SW 1271 (cell line): ENCODE measurements at places on chromosomes 3 and 15.

- no peak for DNase-seq
Measured at GRCh38 chr3:129013491-129013891, 12.4 kb downstream of the EFCC1 start.

DNA sequence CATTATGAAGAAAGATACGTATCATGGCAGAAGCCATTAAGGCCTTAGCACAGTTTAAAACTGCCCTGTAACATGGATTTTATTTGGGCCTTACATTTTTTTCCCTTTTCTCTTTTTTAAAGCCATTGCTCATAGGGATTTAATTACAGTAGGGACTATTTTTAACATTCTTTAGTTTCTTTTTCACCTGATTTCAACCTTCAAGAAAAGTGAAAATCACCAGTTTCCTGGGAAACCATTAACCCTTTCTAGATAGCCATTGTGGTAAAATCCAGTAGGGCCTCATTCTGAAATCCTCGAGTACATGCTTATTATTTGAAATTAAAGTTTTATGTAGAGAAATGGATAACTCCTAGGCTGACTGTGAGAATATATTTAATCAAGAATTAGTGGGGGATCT is 3.1 kb downstream of the SPRED1 start:
- DNase-seq = no peak

- DNase-seq = no peak
Measured at GRCh38 chr3:77524946-77525682, 485.2 kb downstream of the ROBO2 start.

DNA sequence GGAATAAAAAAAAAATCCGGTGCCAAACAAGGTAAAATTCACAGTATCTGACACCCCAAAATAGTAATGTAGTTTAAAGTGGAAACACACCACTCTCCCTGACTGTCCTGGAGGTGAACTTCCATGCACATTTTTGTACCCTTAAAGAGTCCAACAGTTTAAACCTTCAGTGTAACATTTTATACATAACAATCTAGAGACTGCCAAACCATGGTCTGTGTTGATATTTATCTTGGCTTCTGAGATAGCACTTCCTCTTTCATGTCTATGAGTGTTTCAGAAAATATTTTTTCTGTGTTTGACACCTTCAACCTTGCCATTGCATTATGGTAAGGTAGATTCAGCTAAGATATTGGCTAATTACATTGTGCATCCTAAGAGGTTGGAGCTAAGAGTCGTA is 13.9 kb downstream of the TMEM45A start:
- DNase-seq = no peak

DNA sequence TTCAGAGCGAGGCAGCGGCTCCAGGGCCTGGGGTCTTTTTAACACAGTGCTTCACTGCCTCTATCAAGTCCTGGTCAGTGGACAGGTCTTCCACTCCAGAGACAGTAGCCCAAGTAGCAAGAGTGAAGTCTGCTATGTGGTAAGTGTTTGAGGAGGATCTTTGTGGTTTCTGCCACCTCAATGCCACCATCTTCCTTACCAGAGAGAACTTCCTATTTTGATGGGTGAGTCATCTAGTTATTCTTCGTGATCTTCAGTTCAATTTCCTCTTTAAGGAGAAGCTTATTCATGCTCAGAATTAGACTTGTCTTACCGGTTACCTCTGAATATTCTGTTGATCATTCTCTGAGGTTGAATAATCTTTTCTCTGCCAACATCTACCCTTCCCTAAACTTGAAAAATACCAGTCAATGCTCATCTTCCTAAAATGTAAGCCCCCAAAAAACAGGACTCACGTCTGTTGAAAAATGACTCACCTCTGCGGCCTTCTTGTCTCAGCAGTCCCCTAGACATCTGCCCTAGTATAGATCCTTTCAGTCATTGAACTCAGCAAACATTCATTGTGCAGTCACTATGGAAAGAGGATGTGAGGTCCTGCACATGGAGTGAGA is 32.2 kb upstream of the BCL6 start:
- no peak for DNase-seq

DNA sequence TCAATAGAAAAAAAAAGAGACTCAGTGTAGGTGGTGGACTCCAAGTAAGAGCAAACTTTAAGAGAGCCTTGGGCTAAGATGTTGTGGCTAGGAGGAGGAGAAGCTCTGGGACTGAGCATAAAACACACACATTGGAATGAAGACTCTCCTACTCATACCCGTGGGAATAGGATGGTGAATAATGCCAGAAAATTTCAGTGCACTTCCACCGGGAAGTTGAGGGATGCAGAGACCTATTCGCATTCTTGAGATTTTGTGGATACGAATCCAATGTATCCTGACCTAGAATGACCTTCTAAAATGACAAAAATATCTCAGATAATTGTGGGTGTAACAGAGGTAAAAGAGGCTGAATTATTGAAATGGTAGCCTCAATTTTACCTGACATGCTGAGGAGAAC is 388.7 kb upstream of the SGO1 start:
- DNase-seq = peak; percentile 46

DNA sequence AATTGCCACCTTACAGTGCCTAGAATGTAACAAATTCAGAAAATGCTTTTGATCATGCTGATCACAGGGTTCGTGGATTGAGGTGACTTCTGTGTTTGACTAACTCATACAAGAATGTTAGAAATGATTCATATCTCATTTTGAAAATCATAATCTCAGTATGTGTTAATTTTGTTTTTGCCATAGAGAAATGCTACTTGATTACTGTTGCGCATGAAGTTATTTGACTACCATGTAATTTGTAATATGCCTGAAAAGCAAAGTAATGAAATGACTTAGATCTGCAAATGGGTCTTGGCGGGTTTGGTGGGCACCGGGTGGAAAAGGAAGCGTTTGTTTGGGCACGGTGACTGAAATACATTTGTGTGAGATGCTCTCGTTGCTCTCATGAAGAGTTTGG is 173.6 kb upstream of the BHLHE40 start:
- no peak for DNase-seq

DNA sequence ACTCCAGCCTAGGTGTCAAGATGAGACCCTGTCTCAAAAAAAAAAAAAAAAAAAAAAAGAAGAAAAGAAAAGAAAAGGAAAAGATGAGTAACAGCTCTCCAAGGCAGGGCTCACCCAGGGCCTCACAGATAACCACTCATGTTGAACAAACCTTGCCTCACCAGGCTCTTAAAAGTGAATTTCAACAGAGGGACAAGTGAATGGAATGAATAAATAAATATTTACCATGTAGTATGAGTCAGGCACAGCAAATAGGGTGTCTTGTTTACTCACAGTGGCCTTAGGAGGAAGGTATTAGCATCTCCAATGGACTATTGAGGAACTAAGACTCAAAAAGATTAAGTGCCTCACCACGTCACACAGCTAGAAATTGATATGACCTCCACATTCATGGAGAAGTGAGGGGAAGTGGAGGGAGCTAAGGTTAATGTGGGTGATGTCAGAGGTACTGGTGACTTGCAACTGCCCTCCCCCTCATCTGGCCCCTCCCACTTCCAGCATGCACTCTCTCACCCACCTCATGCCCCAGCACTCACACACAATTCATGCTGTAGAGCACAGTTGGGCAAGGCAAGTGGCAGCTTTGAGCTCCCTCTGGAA is 255.5 kb downstream of the UACA start:
- DNase-seq = no peak
